ENCODE measurements at places on chromosomes 11 and 22.

DNA sequence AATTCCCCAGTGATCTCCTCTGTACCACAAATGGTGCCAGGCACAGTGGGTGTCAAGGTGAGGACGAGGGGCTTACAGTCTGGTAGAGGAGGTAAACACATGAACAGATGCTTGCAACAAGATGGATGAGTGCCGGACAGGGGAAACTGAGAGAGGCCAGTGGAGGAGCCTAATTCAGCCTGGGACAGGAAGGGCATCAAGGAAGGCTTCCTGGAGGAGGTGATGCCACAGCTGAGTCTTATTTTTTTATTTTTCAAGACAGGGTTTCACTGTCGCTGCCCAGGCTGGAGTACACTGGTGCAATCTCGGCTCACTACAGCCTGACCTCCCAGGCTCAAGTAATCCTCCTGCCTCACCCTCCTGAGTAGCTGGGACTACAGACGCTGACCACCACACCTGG lies 18.8 kb upstream of the NEFH start:
- no peak for DNase-seq

DNA sequence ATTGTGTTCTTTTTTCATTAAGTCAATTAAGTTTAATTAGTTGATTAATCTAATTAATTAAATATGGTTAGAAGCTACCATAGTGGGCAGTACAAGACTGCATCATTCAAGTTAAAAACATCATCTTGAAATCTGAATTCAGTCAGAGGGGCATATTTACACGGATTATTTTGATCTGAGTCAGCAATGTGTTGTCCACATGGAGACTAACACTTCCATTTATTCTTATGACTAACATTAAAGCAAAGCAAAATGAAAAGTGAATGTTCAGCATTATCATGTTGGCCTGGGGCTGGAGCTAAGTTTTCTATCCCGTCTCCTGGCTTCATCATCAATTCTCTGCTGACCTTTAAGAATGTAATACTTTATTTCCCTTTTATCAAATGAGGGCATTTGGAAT lies 17.3 kb downstream of the FLI1 start:
- DNase-seq, result peak; percentile 29

DNA sequence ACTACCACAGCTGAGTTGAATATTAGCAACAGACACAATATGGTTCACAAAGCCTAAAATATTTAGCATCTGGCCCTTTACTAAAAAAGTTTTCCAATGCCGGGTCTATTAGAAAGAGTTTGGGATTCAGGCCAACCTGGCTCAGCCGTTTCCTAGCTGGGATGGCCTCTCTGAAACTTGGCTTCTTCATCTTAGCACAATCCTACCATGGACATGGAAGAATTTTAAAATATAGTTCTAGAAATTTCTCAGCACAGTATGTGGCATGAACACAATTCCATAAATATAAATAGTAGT lies 103.8 kb downstream of the RRAS2 start:
- DNase-seq, result no peak

DNA sequence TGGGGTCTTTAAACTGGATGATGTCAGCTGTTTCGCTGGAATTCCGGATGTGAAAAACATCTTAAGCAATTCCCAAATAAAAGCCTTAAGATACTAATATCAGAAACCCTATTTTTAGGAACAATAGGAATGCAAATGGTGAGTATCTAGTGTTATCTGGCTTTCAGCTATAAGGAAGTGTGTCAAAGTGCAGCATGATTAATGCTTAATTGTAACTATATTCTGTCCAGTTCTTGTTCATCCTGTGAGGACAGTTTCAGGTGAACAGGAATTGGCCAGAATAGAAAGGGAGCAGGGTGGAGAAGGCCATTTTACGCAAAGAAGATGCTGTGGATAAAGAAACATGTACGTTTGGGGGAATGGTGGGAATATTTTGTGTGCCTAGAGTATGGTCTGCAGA lies 108.2 kb downstream of the RASSF10 start:
- DNase-seq, result no peak

- no peak for DNase-seq
Observed at GRCh38 chr22:46280063-46280817, 12.4 kb downstream of the TTC38 start.
